ENCODE measurements at places on chromosomes 7 and 10. TPM values are rescaled to one million over a fixed set of nuclear protein-coding genes. Genes with fewer than 3 reads are reported as not detected.

The TRIM74 gene
- total RNA-seq = not detected

The ELOVL3 gene
- total RNA-seq = 1.3 TPM

The OR6V1 gene
- not detected for total RNA-seq

The SVOPL gene
- total RNA-seq = not detected

The CPVL gene
- total RNA-seq = 58.6 TPM

The SPAM1 gene
- not detected for total RNA-seq

DNA sequence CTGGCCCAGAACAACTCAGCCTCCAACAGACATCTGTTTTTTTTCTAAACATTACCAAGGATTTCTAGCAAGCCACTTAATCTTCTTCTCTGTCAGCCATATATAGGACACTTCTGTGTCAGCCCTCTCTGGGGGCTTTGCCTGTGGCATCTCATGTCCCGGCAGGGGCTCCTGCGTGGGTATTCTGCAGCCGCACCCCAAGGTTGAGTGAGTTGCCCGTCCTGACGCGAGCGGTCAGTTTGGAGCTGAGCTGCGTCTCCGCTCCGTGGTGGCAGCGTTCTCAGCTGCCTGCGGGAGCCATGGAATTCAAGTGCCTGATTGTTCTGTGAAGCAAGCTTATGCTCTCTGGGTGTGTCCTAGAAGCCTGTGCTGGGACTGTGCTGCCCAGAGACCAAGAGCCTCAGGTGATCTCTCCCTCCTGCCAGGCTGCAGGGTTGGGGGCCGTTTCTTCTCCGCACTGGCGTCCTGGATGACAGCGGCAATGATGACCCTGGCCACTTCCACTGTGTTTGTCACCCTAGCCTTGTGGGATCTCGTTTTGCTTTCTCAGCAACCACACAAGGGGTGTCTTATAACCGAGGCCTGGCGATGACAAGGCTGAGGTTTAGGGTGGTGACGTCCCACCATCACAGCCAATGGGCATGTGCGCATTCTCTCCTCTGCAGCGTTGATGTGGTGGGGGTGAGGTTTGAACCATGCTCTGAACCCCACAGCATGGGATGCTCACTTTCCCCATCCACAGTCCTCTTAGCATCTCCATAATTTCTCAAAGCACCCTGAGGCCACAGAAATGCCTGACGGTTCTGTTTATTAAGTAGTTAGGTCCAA is 612.6 kb upstream of the FOXK1 start:
- DNase-seq = no peak

DNA sequence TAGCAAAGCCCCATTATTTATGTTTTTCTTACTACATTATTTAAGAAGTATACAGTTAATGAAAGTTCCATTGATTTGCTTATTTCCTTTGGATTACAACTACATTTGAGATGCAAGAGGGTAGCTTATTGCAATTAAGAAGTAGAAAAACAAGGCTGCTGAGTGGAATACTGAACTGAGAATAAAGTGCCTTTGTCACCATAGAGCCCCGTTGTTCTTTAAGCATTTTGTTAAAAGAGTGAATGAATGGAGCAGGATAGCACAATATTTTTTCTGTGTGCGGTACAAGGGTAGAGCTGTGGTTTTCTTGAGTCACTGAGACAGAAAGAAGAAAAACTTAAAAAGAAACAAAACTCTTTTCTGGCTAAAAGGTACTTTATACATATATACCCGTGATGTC is 45.6 kb downstream of the ZNF277 start:
- DNase-seq = no peak

DNA sequence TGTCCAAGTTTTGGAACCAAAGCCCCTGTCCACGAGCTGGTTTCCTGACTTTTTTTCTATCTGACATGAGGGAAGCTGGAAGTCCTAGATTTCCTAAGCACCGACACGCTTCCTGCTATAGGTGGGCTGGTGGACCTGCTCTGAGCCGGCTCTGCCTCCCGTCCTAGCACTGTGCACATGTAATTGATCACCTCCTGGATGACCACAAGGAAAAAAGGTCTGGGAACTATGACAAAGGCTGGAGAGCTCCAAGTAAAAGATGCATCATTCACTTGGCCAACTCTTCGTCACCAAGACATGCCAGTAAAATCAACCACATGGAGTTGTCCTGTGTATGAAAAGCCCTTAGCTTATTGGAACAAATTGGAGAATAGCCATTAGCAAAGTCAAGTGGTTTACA is 104.8 kb downstream of the ITIH5 start:
- no peak for DNase-seq

- no peak for DNase-seq
Measured at GRCh38 chr7:25060487-25061055, 64.5 kb downstream of the CYCS start.

DNA sequence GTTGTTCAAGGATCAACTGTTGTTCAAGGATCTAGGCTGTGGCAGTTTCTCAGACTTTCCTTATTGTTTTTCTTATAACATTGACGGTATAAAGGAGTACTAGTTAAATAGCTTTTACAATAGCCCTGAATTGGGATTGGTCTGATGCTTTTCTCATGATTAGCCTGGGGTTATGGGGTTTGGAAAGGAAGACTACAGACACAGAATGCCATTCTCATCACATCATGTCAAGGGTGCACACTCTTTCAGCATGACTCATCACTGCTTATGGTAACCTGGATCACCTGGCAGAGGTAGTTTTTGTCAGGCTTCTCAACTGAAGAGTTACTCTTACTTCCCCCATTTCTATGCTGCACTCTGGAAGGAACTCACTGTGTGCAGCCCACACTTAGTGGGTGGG is 194.2 kb upstream of the NPSR1 start:
- no peak for DNase-seq

DNA sequence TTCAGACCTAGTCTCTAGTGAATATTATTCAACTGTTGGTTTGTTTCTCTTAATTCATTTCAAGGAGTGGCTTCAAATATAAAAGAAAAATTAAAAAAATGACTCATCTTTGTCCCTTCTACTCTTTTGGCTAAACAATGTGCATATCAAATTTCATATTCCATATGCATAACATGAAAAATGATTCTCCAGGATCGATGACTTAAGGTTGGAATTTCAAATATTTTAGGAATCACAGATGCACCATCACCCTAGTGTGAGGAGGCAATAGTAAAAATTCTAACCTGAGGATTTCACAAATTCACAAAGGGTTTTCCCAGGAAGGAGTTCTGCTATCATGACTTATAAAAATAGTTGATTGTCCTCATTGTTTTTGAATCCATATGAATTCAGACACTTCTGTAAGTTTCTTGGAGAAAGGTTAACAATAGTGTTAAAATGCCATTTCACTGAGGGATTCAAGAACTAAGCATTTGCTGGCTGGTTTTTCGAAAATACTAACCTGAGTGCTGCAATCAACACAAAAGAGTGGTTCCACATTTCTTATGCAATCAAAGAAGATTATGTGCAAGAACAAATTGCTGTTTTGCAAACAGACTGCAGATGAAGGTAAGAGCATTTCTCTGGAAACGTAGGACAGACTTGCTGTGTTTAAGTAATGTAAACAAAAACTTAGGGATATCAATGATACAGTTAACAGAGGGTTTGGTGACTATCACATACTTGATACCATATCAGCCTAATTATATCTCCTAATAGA is 547.5 kb upstream of the LRRTM3 start:
- no peak for DNase-seq

- no peak for DNase-seq
Measured at GRCh38 chr7:47349401-47349800, 232.5 kb downstream of the TNS3 start.

DNA sequence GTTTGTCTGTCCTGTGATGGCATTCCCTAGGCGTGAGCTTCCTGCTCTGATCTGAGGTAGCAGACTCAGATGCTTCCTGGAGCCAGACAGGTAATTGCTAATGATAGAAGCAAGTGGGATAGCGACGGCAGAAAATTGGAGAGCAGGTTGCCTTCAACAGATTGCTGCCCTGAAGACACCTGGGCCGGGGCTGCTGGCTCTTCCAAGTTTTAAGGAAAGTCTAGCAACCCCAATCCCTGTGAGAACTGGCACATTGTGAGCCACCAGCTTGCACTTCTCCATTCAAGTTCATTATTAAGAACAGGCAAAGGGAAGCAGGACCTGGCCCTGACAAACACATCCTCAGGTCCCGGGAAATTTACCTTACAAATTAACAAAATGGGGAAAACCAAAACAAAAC is 50.8 kb downstream of the ITPRID1 start:
- DNase-seq = no peak

DNA sequence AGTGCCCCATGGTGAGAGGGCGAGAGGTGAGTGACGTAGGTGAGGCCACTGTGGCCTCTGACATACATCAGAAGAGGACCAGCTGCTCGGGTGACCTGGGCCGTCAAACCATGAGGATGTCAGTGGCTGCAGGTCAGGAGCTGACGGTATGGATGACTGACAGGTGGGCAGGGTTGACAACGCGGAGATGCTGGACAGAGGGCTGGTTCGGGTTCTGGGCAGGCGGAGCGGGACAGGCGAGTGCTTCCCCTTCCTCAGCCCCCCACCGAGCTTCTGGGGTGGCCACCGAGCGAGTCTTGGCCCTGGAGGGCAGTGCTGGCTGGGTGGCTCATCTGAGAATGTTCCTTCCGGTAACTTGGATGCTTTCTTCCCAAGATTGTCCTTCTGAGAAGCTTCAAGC is 91.8 kb downstream of the ACTR3B start:
- DNase-seq = no peak

DNA sequence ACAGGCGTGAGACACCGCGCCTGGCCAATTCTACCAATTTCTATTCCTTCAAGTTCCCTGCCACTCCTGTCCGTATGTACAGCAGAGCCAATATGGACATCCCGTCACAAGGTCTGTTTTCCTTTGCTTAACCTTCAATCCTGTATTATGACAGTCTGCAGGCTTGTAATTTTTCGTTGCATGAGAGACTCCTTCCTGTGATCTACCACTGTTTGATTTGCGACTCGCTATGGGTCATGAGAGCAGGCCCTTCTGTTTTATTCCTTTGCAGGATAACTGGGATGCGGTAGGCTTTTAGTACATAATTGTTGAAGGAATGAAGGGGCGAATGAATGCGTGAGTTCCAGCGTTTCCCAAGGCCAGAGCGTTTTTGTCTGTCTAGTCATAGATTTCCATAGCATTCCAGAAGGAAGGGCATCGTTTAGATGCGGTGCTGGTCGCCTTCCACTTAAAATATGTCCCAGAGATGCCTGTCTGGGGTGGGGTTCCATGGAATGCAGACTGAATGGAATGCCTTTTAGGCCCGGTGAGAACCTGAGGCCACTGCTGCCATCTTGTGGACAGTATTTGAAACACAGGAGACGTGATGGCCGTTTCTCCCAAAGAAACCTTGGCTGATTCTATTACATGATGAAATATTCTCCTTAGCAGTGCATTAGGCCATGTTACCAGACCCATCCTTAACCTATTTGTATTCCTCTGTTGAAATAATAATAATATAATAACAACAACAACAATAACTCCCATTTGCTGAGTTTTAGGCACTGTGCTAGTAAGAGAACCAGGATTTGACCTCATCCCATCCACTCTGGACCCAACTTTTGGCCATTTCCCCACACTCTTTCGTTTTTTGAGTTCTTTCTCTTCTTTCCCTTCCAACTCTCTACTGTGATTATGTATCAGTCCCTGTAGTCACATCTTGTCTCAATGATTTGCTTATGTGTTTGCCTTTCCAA is 193.2 kb downstream of the MYOF start:
- DNase-seq = peak; percentile 38

- no peak for DNase-seq
Measured at GRCh38 chr7:144575456-144575855, 172.0 kb upstream of the NOBOX start.

DNA sequence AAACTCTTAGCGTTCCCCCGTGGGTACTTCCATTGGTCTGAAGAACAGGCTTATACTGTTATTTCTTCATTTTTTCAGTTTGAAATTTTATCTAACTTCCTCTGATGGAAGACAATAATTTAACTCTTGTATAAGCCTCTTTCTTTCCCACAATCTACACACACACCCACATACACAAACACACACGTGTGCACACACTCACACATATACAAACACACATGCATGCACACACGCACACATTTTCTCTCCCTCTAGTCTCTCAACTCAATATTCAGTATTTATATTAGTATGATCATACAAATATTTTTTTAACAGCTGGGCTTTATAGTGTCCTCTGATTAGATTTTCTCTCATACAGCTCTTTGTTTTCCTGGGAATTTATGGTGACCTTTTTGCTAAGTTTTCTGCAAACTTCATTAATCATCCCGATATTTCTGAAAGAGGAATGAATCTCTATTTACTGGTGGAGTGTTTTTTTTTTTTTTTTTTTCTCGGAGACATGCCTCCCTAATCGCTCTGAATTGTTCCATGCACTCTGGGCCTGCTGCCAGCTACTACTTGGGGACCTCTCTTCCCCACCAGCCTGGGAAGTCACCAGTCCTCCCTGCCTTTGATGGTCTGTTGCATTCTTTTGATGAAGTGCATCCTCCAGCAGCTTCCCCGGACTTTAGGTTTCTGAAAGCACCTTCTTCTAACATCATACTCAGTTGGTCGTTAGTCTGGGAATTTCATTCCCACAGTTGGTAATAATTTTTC is 75.5 kb downstream of the ZNF777 start:
- DNase-seq = no peak

DNA sequence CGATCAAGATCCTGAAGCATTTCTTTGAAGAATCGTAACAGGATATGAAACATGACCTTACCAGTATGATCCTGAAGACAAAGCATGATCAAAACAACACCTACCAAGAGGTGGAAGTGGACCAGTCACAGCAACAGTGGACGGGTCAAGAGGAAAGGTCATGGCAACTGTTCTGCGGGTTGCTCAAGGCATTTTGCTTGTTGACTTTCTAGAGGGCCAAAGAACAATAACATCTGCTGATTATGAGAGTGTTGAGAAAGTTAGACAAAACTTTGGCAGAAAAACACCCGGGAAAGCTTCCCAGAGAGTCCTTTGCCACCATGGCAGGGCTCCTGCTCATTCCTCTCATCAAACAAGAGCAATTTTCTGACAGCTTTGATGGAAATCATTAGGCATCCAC is 65.6 kb upstream of the LRRC18 start:
- DNase-seq = no peak
